ENCODE measurements at places on chromosomes 5 and 9.

- DNase-seq: no peak
These were observed 623.3 kb downstream of the HINT1 start for GRCh38 chr5:130541617-130542221.

DNA sequence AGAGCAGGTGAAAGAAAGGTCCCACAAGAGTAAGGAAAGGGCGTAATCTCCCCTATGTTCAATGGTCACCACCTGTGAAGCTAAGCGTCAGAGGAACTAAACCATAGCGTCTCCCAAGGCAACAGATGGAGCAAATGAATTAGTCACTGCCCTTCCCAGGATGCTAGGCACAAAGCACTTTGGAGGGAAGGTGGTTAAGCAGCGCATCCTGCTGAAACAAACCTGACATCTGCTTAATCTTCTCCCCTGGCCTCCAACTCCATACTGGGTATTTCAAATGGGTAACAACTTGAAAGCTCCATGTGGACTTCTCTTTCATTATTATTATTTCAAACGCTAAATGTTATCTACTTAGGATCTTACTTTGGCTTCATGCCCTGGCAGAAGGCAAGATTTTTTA, 227.3 kb downstream of the MLLT3 start:
- DNase-seq: no peak

DNA sequence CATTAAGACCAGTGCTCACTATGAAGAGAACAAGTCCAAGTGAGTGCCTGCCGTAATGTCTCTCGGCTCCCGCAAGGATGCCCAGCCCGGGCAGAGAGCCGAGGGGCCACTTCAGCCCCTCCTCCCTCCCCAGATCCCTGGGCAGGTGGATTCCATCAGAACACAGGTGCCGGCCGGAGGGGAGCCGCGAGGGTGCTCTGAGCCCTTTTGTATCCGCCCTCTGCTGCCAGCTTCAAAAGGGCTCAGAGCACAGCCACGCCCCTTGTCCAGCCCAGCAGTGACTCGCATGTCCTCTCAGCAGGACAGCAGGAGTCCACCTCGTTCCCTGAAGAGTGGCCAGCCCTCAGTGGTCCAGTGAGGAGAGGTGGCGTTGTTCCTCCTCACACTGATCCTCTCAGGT, 43.9 kb downstream of the CYFIP2 start:
- no peak for DNase-seq

GRCh38 chr9:137825324-137825989, 52.1 kb upstream of the CACNA1B start:
- no peak for DNase-seq

- DNase-seq: no peak
These were observed 204.1 kb downstream of the EBF1 start for GRCh38 chr5:158895588-158895987.

DNA sequence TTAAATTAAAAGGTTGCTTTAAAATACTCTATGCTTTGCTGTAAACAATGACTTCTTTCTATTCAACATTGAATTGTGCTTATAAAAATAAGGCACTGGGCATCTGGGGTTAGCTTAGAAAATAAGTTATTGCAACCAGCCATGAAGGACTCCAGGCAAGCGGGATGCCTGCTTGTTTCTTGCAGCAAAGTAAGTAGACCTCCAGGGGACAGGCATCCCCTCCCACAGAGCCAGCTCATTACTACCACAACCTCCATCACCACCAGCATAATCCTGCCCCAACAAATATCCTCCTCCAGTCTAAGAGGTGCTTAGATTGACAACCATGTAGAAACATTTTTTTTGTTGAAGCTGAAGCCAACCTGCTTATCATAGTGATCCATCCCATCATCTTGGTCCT, 190.4 kb downstream of the TARS1 start:
- DNase-seq: no peak

DNA sequence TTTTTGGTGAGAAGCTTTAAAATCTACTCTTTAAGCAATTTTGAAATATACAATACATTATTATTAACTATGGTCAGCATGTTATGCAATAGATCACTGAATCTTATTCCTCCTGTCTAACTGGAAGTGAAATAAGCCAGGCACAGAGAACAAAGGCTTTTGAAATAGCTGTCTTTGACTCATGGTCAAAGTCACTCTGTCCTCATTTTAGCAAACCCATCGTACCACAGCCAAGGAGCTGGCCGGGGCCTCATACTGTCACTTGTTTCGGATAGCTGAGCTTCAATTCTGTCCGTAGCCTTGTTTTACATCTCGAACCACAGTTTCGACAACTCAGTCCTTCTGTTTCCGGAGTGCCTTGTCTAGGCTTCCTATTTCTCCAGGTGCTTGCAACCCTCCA, 19.2 kb downstream of the ADCY2 start:
- no peak for DNase-seq

DNA sequence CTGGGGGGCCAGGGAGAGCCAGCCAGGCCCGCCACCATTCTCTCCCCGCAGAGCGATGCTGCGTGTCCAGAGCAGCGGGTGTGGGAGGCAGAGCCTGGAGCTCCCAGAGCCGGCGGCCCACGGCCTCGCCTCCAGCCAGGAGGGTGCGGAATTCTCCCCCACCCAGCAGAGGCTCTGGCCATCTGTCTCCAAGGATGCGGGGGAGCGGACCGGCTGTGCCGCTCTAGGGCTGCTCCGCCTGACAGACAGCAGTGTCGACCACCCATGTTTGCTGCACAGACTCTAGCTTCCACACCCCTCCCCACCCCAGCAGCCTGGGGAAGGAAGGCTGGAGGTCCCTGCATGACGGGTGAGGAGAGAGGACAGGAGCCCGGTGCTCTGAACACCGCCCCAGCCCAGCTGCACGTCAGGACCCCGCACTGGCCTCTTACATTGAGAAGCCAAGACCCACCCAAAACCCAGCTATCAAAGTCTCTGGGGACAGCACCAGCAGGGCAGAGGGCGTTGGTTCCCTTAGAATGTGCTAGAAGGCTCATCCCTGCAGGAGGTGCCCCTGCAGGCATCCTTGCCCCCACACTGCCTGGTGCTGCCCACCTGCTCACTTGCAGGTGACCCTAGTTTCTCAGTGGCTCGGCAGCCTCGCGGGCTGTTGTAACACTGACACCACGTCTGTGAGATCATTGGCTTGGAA, 29.7 kb upstream of the FCN1 start:
- no peak for DNase-seq

- peak; percentile 23 for DNase-seq
These were observed 43.9 kb upstream of the GLIPR2 start for GRCh38 chr9:36092509-36093215.

- DNase-seq: no peak
These were observed 220.7 kb downstream of the SPOCK1 start for GRCh38 chr5:137278476-137278875.

DNA sequence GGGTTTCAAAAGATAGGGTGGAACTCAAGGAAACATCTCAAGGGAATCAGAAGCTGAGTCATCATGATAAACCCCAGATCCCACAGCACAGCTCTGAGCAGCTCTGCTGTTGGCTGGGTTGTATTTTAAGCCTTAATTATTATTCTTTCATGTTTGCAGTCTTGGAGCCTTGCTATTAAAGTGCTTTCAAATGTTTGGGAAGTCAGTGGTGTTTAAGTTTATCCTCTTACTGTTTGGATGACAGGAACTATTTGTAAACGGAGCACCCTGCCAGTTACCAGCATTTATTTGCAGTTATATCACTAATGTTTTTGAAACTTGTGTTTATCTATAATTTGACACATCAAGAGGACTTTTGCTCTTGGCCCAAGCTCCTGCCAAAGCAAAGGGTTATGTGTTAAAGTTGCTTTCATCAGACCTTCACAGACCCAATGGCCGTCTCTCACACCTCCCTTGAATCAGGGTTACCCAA, 141.1 kb upstream of the SPDL1 start:
- DNase-seq: no peak

- DNase-seq: no peak
These were observed 34.4 kb upstream of the ARAP3 start for GRCh38 chr5:141716468-141716867.

DNA sequence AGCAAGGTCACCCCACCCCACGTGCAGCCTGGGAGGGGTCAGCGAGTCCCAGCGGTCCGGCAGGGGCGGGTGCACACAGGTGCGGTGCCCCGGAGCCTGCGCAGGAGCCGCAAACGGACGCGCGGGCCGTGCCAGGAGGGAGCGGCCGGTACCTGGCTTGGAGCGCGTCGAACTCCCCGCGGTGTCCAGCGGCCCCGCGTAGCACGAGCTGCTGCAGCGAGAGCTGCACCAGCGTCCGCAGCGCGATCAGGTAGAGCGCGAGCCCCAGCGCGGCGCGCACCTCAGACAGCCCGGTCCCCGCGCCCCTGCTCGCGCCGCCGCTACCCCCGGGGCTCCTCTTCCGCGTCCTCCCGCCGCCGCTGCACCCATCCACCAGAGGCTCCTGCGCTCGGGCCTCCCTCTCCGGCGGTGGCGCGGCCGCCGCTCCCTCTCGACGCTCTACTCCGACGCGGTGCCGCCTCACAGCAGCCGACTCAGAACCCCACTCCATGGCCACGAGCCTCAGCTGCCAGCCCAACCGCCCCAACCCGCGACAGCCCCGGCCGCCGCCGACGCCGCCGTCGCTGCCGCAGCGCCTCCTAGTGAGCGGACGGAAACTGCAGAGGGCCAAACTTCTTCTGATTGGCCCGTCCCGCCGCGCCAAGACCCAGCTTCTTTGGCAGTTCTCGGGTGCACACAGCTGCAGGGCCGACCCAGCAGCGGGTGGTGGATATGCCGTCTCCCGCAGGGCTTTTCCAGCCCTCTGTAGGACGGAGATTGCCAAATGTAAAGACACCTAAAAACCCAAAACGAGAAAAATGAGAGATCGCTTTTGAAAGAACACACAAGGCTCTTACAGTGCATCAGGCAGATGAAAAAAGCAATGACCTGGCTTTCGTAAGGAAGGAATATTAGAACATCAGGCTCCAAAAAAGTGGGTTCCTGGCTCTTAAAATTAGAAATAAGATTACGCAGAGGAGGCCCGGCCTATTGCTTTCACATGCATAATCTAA, at the start of gene ERMP1:
Gene ERMP1, minus strand, starts transcription at position 580 of the 992 bp plus-strand sequence. Its CDS starts 90 bp downstream, at position 490.
- peak; percentile 87 for DNase-seq

GRCh38 chr9:110958847-110959246, 79.4 kb downstream of the LPAR1 start:
- DNase-seq: no peak

GRCh38 chr5:143229896-143230675, 173.4 kb downstream of the NR3C1 start:
- DNase-seq: no peak

- DNase-seq: no peak
These were observed 49.7 kb downstream of the PRDM6 start for GRCh38 chr5:123138774-123139173.

- no peak for DNase-seq
These were observed 25.0 kb upstream of the CAPSL start for GRCh38 chr5:35963381-35963843.

DNA sequence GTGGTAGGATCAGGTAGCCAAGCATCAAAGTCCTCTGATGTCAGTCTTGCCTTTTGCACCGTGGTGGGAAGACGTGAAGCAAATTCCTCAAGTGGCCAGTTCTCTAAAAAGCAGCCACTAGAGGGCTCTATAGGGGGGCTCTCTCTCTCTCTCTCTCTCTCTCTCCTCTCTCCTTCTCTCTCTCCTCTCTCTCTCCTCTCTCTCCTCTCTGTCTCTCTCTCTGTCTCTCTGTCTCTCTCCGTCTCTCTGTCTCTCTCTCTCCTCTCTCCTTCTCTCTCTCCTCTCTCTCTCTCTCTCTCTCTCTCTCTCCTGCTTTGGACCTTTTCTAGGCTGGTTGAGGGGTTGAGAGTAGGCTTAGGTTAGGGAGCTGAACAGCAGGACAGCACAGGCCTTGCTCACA, 13.9 kb upstream of the OSMR start:
- DNase-seq: no peak

DNA sequence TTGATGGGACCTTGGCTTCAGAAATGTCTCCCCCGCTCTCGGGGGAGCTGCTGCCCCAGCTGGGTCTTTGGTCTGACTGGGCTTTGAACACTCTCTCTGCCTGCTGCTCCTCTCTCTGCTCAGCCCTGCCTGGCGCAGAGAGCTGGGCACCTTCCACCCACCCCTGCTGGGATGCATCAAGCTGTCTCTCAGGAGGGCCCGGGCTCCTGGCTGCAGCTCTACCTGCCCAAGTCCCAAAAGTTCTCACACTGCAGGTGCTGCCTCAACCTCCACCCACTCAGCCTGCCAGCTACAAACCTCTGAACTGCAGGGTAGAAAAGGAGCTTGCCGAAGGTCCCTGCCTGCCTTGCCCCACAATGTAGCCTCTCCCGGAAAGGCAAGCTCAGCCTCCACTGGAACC, 36.7 kb downstream of the IRX2 start:
- no peak for DNase-seq

GRCh38 chr9:124012368-124013301, 1.1 kb downstream of the LHX2 start:
- DNase-seq: no peak

- no peak for DNase-seq
These were observed 17.3 kb downstream of the ADRB2 start for GRCh38 chr5:148843510-148844318.

DNA sequence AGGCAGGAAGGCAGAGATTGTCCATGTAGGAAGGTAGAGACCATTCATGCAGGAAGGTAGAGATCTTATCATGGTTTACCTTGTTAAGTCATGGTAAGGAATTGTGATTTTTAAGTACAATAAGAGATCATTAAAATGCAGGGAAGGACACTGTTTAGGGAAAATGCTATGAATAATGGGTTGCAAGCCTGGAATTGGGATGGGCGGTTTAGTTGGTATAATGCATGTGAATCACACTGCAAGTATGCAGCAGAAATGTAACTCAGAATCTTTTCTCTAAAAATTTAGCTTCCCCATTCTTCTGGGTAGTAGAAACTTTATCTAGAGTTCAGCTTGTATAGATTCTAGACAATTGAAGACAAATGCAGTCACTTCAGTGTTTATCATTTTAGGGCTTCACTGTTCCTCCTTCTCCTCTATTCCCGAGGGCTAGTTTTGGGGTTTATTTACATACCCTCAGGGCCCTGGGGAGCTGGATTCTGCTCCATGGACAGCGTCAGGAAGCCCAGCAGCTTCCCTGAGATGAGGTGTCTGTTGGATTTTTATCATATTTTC, 212.0 kb downstream of the SREK1 start:
- no peak for DNase-seq

- no peak for DNase-seq
These were observed 38.1 kb downstream of the ADAMTS2 start for GRCh38 chr5:179307013-179307800.
